AG04449 (cell line): ENCODE measurements at places on chromosomes 3 and 15.

DNA sequence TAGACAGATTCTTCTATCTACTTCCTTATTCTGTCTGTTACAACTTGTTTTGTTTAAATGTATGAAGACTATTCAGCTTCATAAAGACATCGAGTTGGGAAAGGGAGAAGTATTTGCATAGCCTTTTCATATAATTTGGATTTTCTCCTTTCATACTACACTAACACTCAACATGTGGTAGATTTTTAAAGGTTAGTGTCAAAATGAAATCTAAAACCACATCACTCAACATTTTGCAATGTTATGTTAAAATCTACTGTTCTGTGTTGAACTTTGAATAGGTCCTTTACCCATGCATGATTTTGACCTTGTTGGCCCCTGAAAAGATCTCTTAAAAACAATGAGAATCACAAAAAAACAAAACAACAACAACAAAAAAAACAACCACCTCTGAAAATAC is 860.9 kb downstream of the ROBO1 start:
- no peak for DNase-seq

- no peak for DNase-seq
Observed at GRCh38 chr15:88563638-88564037, 17.2 kb upstream of the DET1 start.

GRCh38 chr15:29678504-29679034 is 143.7 kb downstream of the TJP1 start:
- no peak for DNase-seq

- DNase-seq = no peak
Observed at GRCh38 chr3:52174896-52175295, 20.7 kb upstream of the POC1A start.

DNA sequence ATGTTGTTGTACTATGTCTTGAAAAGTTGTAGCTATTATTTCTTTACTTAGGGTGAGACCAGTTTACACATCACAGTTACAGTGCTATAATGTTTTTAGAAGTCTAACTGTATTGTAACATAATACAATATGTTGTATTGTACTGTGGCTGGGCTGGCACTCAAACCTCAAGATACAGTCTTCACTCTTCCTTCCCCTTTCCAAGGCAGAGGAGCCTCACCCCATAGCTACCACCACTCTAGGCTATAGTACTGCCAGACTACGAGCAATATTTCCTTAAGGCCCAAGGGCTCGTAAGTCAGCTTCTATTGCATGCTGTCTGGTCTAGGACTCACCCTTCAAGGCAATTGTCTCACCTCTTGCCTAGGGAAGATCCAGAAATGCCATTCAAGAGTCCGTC is 597.7 kb downstream of the OTOL1 start:
- DNase-seq = no peak

DNA sequence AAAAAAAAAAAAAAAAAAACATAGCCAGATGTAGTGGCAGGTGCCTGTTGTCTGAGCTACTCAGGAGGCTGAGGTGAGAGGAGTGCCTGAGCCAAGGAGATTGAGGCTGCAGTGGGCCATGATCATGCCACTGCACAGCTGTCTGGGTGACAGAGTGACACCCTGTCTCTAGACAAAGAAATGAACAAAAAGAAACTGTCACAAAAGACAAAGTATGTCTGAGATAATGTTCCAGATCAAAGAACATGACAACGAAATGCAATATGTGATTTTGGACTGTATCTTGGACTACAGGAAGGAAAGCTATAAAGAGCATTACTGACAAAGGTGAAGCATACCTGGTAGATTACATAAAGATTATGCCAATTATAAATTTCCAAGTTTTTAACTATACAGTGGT is 862.8 kb downstream of the ROBO2 start:
- no peak for DNase-seq

DNA sequence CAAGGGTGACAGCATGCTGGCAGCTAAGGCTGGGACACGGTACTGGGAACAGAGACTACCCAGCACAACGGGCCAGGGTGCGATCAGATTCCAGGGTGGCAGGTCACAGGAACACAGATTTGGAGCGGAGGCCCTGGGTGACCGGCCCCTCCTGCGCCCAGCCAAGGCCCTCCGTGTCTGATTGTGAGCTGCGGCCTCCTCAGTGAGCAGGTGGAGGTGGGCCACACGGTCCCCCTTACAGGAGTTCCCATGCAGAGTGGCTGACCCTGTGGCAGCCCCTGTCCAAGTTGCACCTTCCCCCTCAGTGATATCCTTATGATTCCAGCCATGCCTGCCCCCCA is 28.9 kb upstream of the PARL start:
- no peak for DNase-seq

DNA sequence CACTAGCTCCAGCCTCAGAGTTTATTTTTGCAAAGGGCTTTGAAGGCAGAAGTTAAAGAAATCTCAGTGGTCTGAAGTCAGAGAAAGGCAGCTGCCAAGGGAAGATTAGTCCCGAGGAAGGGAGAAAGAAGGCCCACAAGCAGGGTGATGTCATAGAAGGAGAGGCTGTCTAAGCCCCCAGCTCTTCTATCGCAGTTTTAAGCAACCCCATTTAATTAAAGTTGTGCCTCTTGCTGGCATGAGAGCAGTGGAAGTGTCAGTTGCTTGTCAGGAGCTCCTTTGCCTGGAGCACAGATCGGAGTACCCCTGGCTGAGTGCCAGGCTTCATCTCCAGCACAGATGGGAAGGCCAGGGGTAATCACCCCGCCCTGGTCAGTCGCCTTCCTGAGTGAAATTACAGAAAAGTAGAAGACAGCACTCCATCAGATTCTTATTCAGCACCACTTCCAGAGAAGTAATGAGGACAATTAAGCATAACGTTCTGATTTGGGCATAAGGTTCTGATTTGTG is 530.7 kb downstream of the EPHB1 start:
- no peak for DNase-seq

DNA sequence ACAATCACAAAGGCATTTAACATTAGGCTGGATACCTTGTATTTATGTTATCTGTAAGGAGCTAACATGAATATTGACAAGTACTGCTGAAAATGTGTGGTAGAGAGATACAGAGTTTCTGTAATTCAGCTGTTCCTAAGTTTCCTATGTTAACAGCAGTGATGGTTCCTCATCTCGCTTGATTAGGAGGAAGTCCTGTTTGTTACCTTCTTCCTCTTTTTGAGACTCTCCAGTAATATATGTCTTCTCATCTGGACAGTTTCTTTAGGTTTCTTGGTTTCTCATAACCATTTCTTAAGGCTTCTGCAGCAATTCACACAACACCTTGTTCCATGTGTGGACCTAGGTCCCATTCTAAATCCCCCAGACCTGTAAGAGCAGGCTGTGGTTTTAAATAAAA is 11.4 kb upstream of the PEX5L start:
- no peak for DNase-seq
